ENCODE measurements at places on chromosomes 4 and X.

GRCh38 chr4:1376391-1376840, 29.4 kb downstream of the UVSSA start:
- no peak for DNase-seq

GRCh38 chr4:14749910-14750309, 252.4 kb upstream of the CPEB2 start:
- no peak for DNase-seq

GRCh38 chr4:116755051-116755450, 330.3 kb downstream of the TRAM1L1 start:
- DNase-seq: no peak

GRCh38 chr4:152682143-152682941, 2.5 kb upstream of the TMEM154 start:
- DNase-seq: no peak

DNA sequence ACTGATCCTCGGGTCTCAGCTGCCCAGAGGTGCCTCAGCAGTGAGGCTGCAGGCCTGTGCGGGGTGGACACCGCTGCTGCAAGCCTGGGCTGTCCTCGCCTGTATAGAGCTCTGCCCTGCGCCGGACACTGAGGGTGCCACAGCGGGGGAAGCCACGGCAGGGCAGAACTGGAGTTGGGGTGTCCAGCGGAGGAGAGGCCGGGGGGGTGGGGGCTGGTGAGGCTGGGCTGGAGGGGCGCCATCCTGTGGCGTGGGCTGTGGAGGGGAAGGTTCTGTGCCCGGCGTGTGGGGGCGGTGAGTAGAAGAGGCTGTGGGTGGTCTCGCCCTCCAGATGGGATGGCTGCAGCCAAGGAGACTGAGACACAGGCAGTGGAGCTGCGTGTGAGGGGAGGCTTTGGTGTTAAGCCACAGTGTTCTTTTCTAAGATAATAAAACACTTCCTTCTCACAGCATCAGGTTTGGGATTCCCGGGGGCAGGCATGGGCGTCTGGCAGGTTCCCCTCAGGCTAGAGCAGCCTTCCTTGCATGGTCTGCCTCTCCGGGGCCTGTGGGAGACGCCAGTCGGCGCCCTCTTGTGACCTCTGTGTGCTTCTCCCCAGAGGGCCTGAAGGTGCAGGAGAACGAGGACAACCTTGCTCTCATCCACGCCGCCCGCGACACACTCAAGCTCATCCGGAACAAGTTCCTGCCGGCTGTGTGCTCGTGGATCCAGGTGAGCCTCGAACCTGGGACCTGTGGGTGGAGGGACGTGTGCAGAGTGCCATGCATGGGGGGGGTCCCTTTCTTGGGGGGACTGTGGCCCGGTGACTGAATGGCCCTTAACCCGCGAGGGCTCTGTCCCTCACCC, 7.4 kb downstream of the UVSSA start:
- no peak for DNase-seq

GRCh38 chr4:25420931-25421330, 43.9 kb downstream of the ANAPC4 start:
- DNase-seq: no peak

DNA sequence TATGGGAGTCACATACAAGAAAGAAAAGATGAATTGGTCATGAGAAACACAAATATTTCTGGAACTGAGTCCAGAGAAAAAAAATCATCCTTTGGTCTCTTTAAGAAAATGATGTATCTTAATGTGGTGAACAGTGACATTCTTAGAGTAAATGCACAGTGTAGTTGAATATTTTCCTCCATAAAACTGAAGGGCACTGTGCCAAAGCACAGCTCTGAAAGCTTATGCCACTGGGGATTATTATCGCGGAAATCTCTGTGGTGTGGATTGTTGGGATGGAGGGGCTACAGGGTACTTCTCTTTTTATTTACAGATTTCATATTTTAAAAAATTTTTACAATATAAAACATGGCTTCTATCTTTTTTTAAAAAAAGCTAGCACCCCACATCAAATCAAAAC, 908.1 kb downstream of the CCSER1 start:
- no peak for DNase-seq

GRCh38 chr4:169774466-169775445, 17.0 kb upstream of the HPF1 start:
- DNase-seq: no peak

DNA sequence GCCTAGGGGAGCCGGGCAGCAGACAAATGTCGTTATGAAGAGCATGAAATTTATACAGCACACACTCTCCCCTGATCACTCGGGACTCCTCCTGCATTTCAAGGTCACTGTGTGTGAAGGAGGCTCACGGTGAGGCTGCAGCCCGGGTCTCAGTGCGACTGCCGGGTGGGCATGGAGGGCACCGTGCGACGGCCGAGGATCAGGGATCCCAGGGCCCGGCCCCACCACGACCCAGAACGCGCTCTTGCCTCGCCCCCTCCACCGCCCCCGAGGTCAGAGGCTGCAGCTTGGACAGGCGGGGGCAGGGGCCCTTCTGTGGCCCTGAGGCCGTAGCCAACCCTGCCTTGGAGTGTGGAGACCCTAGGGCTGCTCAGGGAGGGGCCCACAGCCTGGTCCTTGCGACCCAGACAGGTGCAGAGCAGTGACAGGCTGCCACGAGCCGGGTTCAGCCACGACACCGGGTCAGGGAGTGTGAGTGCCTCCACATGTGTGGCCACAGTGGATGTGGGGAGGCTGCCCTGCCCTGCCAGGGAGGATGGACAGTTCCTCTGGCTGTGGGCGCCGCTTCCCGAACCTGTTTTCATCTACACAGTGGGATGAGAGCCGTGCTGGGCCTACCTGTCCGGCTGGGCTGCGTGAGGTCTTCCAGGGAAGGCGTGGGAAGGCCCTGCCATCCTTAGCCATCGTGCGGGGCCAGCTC, 89.3 kb upstream of the NKX1-1 start:
- no peak for DNase-seq

GRCh38 chrX:119402588-119402987, 3.5 kb downstream of the SLC25A43 start:
- DNase-seq: no peak

DNA sequence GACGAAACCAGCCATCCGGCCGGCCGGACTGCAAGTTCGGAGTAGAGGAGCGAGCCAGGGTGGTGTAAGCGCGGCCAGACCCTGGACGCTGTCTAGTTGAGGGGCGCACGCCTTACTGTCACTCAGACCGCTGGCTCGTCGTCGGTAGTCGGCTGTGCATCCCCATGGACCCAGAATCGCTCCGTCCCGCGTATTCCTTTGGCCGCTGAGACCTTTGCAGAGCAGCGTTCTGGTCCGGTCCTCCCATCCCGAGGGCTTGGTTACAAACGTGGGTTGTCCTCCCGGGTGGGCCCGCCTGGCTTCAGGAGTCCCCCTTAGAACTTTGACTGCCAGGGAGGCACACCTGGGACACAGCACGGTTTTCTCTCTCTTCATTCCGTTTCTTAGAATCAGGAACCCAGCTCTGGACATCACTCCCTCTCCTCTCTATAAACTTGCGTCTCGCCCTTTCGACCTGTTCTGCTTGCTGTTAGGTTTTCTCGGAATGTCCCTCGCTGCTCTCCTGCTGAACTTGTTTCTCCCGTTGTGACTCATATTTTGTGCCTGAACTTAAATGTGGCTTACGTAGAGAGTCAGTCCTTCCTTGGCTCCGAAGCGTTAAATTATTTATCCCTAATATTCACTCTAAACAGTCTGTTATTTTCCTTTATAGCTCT, 672 bp downstream of the PGM2 start:
- DNase-seq: no peak

- DNase-seq: peak; percentile 86
These were observed at the start of gene SPATA4 for GRCh38 chr4:176195184-176195978. Gene SPATA4 (minus strand): TSS chr4:176195585. CDS start chr4:176195562, 23 bp downstream.

- DNase-seq: no peak
These were observed 1072.3 kb downstream of the RAPGEF2 start for GRCh38 chr4:160175064-160175643.

- no peak for DNase-seq
These were observed 68.8 kb upstream of the HGFAC start for GRCh38 chr4:3372933-3373465.

- peak; percentile 53 for DNase-seq
These were observed 829 bp downstream of the ELOVL6 start for GRCh38 chr4:110197529-110198042.

- no peak for DNase-seq
These were observed 71.7 kb downstream of the FANCB start for GRCh38 chrX:14801136-14801535.

DNA sequence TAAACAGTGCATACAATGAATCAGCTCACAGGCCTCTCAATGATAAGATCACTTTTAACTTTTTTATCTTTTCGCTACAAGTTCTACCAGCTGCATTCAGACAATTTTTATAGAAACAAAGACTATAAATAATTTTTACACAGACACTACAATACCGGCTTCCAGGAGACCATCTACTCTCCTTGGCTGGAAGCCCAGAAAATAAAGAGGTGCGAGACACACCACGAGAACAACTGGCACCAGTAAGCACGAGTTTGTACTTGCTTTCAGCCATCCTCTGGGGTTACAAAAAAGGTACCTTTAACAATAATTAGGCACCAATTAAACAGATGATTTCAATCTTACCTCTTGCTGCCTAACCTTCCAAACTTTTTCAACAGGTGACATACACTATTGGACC, 11.2 kb upstream of the PRDX4 start:
- no peak for DNase-seq
